ENCODE measurements at places on chromosomes 4 and X.
A peak's percentile ranks its signal among the peaks of the same experiment; 100 is the strongest.

DNA sequence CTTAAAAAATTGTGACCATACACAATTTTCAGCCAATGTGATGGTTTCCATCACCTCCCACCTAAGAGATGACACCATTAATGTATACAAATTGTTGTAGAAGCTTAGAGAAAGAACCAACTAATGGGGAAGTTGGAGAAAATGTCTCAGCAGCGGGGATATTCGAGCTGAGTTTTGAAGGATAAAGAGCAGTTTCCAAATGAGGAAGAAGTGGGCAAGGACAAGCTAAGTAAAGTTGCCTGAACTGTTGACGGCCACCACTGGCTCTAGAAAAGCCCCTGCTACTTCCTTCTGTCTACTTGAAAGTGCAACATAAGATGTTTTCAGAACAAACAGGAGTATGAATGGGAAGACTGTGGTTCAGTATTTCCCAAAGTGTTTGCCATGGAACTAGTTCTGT lies 92.0 kb downstream of the CHRNA9 start:
- no peaks in the 10 kb centered on the region for H3K36me3 ChIP-seq
- no peak overlapping the region for H3K27ac ChIP-seq
- H3K4me3 ChIP-seq: no peak overlapping the region
- H3K4me1 ChIP-seq: no peaks in the 10 kb centered on the region
- H3K27me3 ChIP-seq: no peaks in the 10 kb centered on the region

- no peak overlapping the region for H3K4me3 ChIP-seq
- no peak overlapping the region for H3K27ac ChIP-seq
- DNase-seq: no peak
- H3K36me3 ChIP-seq: no peaks in the 10 kb centered on the region
- no peaks in the 10 kb centered on the region for H3K27me3 ChIP-seq
Measured at GRCh38 chr4:138494931-138495330, 252.8 kb upstream of the SLC7A11 start.

DNA sequence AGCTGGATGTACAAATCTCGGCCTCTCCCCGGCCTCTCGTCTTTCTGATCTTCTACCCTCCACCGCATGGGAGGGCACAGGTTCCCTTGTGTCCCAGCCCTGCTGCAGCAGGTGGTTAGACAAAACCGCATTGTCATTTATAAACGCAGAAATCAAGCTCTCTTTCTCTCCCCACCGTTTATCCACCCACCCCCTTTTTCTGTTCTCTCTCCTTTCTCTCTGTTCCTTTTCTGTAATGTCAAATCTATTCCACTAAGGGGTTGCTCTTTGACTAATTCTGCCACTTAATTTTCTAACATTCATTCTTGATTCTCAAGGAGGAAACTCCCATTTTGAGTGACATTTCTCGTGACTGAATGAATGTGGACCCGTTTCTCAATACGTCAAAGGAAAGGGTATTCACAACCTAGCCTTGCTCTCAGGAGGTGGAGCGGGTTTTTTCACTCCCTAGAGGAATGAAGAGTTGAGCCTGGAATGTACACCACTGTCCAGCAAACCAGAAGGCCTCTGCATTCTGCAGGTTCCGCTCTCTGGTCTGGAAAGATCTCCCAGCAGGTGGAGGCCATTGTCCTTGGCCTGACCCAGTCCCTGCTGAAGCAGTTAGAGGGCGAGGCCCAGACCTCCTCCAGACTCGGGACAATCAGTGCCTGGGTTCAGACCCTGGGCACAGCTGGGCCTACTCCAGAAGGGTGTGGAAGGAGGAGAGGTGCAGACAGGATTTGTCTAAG lies 70.9 kb upstream of the ENPP6 start:
- H3K4me3 ChIP-seq: no peak overlapping the region
- no peaks in the 10 kb centered on the region for H3K27me3 ChIP-seq
- H3K36me3 ChIP-seq: no peaks in the 10 kb centered on the region
- no peak overlapping the region for H3K27ac ChIP-seq
- no peak for DNase-seq

DNA sequence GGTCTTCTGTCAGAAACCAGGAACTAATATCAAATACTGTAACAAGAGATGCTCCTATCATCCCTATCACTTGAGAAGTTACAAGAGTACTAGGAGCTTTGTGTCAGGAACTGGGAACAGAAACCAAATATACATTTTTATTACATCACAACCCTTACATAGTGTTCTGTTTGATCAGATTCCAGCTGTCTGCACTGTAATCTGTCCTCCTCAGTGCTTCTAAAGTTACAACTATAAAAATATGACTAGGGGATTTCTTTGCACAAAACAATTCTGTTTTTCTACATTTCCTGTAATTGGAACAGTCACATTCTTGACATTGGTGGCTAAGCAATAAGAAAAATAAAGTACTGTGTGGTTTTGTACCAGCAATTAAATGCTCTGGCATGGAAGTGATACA lies 686.0 kb downstream of the PDHA2 start:
- DNase-seq: no peak
- H3K4me1 ChIP-seq: no peaks in the 10 kb centered on the region
- no peak overlapping the region for H3K27ac ChIP-seq

GRCh38 chr4:140028676-140029517 lies 125.1 kb downstream of the MAML3 start:
- no peak for DNase-seq
- no peak overlapping the region for H3K27ac ChIP-seq
- no peak overlapping the region for H3K4me3 ChIP-seq
- H3K4me1 ChIP-seq: no peaks in the 10 kb centered on the region

GRCh38 chr4:95728145-95728544 lies 111.7 kb upstream of the PDHA2 start:
- no peak overlapping the region for H3K4me3 ChIP-seq
- H3K27me3 ChIP-seq: no peaks in the 10 kb centered on the region
- H3K36me3 ChIP-seq: no peaks in the 10 kb centered on the region

DNA sequence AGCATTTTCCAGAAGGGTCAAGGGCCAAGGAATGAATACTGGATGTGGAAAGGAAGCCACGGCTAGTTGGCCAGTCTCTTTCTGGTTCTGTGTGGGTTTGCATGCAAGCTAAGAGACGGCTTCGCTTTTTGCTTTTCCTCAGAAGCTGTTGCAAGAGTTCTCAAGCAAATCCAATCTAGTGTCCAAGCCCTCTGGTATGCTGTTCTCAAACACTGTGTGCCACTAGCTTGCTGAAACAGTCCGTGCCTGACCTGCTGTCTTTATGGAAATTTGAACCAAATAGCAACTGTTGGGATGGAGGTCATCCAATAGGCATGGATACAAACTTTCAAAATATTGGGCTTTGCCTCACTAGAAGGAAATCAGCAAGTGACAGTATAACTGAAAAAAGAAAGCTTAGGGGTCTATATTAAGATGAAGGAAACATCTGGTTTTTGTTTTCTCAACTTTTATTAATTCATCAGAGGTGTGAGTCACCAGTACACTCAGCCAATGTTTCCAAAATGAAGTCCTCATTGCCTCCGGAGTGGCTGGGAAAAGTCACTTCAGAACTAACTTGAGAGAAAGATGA lies 70.5 kb downstream of the SLC9A6 start:
- no peak overlapping the region for H3K4me3 ChIP-seq
- no peaks in the 10 kb centered on the region for H3K27me3 ChIP-seq
- peak; percentile 94 for DNase-seq
- H3K4me1 ChIP-seq: peaks cover 12% of the 10 kb centered on the region

GRCh38 chr4:37719021-37719420 lies 32.8 kb upstream of the RELL1 start:
- H3K27me3 ChIP-seq: no peaks in the 10 kb centered on the region
- H3K4me3 ChIP-seq: no peak overlapping the region
- H3K36me3 ChIP-seq: no peaks in the 10 kb centered on the region
- H3K27ac ChIP-seq: no peak overlapping the region
- no peaks in the 10 kb centered on the region for H3K4me1 ChIP-seq

DNA sequence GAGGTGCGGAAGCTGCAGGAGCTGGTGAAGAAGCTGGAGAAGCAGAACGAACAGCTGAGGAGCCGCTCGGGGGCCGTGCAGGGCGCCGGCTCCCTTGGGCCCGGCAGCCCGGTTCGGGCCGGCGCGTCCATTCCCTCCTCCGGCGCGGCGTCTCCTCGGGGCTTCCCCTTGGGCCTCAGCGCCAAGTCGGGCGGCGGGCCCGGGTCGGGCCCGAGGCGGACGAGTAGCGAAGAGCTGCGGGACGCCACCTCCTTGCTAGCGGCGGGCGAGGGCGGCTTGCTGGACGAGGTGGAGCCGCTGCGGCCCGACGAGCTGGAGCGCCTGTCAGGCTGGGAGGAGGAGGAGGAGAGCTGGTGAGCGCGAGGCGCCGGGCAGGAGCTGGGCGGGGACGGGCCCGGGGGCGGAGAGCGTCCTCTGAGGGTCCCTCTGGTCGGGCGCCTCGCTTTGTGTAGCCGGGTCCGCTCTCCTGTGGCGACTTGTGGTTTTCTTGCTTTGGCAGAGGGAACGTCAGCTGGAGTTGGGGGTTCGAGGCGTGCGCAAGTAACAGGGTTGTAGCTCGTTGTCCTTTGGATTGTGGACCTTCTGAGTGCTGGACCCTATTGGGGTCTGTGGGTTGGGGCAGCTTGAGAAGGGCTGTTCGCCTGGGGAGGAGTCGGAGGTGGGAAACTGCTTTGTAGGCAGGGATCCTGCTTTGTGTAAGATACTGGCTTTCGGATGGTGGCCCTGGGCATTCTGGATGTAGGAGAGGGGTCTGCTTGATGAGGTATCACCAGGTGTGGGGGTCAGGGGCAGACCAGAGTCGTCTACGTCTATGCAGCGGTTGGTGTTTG lies 662 bp downstream of the SLAIN2 start:
- no peaks in the 10 kb centered on the region for H3K27me3 ChIP-seq
- no peaks in the 10 kb centered on the region for H3K36me3 ChIP-seq
- peak overlapping the region; percentile 99 for H3K27ac ChIP-seq
- peaks cover 59% of the 10 kb centered on the region for H3K4me1 ChIP-seq
- H3K4me3 ChIP-seq: peak overlapping the region; percentile 97

- H3K27ac ChIP-seq: no peak overlapping the region
- H3K4me3 ChIP-seq: no peak overlapping the region
- DNase-seq: no peak
- no peaks in the 10 kb centered on the region for H3K36me3 ChIP-seq
- no peaks in the 10 kb centered on the region for H3K27me3 ChIP-seq
Measured at GRCh38 chr4:6231663-6232165, 31.4 kb upstream of the JAKMIP1 start.

- H3K27ac ChIP-seq: peak overlapping the region; percentile 49
- H3K36me3 ChIP-seq: no peaks in the 10 kb centered on the region
- H3K27me3 ChIP-seq: no peaks in the 10 kb centered on the region
- peak overlapping the region; percentile 1 for H3K4me3 ChIP-seq
Measured at GRCh38 chr4:185654311-185654710, 119.0 kb upstream of the PDLIM3 start.

GRCh38 chrX:8720136-8720535 lies 11.8 kb downstream of the ANOS1 start:
- no peak for DNase-seq
- H3K4me3 ChIP-seq: no peak overlapping the region
- no peaks in the 10 kb centered on the region for H3K4me1 ChIP-seq

Data from vagina (tissue), 2 donors.